ENCODE measurements at places on chromosomes 16 and 17.
A peak's percentile ranks its signal among the peaks of the same experiment; 100 is the strongest.

DNA sequence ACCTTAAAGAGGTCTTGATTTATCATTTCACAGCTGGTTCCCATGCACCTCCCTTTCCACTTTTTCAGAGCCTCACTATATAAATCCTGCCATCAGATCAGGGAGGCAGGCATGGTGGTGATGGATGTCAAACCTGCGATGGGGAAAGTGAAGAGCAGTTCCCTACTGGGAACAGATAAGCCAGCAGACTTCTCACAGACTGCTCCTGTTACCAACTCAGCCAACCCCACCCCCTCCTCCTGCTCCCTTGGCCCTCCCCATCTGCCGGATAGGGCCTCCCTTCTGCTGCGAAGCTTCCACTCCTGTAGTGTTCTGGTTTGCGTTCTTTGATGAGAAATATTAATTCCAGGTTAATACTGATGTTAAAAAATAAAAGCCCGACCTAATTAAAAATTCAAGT lies 232.1 kb downstream of the STX8 start:
- no peak for DNase-seq

DNA sequence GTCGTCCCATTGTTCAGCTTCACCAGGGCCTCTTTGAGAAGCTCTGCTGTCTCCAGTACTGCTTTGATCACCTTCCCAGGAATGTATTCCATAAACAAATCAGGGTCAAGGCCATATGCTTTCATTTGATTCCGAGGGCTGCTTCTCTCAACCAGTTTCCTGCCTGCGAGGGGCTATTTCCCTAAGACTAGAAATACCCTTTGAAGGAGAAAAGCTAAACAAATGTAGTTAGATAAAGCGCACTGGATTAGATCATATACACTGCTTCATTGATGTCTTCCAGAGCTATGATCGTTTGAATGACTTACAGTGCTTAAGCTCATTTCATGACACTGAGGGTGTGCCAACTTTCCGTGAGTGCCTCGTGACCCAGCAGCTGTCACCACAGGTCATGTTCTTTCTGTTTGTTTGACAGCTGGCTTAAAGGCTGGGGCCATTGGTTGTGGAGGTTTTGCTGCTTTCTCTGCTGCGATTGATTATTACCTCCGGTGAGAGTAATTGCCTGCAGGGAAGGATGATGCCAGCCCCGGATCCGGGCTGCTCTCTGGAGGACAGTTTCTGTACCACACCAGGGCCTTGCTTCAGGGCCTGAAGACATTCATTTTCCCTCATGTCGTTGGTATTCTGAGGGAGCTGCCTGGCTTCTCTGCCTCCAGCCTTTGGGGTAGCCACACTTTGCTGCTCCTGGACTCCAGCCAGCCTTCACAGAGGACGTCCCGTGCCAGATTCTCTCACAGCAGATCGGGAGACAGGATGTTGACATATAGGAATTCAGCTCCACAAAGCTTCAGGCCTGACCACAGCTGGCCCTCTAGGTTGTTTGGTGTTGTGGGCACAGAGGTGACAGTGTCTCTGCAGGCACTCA lies 3.9 kb downstream of the TIMM22 start:
- no peak for DNase-seq

GRCh38 chr17:61389670-61390478 lies 9.8 kb upstream of the TBX2 start:
- no peak for DNase-seq

DNA sequence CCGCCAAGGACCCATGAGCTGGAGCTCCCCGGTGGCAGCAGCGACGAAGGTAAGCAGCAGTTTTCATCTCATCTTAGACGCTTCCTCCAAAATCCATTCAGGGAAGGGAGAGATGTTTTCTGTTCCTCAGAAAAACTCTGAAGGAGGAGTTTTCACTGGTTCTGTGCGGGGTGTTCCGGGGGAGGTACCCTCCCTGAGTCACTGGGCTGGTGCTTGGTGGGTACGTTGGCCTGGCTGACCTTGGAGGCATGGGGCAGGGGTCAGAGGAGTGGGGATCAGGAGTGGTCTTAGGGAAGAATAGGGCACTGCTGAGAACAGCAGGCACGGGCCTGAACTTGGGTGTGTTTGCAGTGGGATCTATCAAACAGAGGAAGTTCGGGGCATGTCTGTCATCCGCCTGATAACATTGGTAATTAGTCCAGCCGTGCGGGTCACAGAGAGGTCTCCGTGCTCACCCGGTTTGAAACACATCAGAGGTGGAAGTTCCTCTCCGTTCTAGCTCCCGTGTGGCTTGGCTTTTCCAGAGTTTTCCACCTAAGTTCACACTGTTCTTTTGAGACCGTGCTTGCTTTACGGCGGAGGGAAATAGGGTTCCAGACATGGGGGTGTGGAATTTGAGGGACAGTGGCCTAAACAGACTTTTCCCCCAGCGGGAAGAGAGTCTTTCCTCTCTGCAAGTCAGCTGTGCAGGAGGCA lies 59.6 kb upstream of the CIBAR2 start:
- DNase-seq = no peak

- DNase-seq = no peak
These were observed 20.2 kb downstream of the AP2B1 start for GRCh38 chr17:35607239-35607847.

DNA sequence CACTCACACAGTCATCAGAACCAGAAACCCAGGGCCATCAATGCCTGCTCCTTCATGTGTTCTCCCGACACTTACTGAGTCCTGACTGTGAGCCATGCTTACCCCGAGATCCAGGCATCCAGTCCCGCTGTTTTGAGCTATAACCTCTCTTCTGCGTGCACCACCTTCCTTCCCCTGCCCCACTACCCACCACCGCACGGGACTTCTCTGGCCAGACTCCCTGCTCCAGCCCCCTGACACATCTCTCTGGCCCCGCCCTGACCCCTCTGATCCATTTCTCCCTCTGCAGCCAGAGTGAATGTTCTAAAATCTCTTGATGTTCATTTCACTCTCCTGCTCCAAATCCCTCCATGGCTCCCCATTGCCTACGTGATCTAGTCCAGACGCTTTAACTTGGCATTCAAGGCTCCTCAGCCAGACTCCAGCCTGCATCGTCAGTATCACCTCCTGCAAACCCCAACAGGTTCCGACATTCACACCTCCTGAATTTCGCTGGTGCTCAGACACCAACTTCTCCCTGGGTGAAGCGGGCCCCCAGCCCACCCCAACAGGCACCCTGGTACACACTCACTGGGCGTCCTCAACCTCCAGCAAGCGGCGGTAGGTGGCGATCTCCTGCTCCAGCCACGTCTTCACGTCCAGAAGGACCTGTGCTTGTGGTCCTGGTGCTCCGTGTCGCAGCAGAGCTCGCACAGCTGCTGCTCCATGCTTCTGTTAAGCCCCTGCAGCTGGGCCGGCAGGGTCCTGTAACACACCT lies 3.1 kb upstream of the KRT17 start:
- no peak for DNase-seq

- DNase-seq = no peak
These were observed 236.7 kb upstream of the TOX3 start for GRCh38 chr16:52783616-52784015.

- DNase-seq = no peak
These were observed 70.4 kb downstream of the ZDHHC7 start for GRCh38 chr16:84940670-84941551.

DNA sequence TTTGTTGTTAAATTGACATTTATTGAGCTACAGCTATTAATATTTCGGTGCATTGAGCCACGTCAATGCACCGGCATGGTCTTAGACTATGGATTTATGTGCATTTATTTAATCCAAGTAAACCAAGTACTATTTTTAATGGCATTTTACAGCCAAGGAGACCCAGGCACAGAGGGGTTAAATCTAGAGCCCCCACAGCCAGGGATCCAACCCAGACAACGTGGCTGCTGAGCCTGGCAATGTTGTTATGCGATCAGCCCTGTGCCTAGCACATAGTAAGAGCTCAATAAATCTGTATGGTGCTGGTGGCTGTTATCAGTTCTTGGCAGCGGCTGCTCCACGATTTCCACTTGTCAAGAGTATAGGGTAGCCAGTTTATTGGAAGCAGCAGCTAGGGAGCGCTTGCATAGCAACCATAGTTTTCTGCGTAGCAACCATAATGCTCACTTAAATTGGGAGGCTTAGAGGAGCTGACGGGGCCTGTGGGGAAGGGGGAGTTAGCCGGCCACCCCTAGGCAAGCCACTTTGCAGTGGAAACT lies 541 bp upstream of the RBBP6 start:
- no peak for DNase-seq

DNA sequence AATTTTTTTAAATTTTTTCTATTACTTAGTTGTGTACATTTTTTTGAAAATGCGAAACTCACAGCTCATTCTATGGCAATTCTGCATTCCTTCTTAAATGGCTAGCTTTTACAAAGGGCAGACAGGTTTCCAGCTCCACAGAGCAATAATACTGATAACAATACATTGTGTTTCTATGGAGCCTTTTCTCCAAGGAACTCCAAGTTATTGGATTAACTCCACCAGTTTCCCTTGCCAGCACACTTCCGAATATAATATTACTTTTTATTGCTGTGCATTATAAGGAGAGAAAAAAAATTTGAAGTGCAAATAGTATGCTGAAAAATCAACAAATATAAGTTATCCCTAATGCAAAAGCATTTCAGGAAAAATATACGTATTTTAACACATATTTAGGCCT lies 127.5 kb upstream of the PSMD7 start:
- no peak for DNase-seq

- DNase-seq = peak; percentile 77
These were observed 135.2 kb upstream of the HS3ST3A1 start for GRCh38 chr17:13736916-13737315.

- DNase-seq = no peak
These were observed 2.6 kb upstream of the AKAP1 start for GRCh38 chr17:57082441-57082840.

DNA sequence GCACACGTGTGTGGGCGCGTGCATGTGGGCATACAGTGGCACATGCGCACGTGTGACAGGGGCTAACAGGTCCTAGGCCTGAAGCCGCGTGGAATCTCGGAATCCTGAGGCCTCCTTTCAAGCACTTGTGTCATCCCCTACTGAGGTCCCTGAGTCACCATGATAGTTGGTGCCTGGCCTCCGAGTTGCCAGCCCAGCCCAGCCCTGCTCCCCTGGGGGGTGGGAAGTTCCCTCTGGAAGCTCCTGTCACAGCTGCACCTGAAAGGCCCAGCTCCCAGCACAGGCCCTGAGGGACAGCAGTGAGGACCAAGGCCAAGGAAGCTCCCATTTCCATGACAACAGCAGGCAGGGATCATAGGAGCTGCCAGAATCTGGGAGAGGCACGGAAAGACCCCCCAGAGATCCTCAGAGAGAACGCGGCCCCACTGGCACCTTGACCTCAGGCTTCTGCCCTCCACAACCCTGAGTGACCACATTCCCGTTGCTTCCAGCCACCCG lies 35.4 kb upstream of the ENPP7 start:
- DNase-seq = no peak

DNA sequence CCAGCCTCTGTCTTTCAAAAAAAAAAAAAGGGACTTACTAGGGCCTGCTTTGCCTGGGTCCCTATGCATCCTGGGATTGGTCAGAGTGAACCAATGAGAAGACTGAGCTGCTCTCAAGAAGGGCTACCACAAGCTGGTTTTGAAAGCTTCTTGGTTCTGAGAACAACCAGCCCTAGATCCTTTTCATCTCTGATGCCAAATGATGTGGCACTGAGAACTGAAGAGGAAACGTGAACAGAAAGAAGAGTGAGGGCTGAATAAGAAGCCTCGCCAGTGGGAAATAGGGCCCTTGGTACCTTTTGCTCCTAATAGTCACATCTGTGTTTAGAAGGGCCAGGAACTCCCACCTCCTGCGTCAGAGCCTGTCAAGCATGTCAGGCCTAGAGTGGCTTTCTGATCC lies 10.7 kb downstream of the TACO1 start:
- no peak for DNase-seq

- DNase-seq = no peak
These were observed 43.5 kb downstream of the MAP1LC3B start for GRCh38 chr16:87435372-87436224.

GRCh38 chr16:15461376-15461775 lies 27.0 kb downstream of the BMERB1 start:
- DNase-seq = no peak

DNA sequence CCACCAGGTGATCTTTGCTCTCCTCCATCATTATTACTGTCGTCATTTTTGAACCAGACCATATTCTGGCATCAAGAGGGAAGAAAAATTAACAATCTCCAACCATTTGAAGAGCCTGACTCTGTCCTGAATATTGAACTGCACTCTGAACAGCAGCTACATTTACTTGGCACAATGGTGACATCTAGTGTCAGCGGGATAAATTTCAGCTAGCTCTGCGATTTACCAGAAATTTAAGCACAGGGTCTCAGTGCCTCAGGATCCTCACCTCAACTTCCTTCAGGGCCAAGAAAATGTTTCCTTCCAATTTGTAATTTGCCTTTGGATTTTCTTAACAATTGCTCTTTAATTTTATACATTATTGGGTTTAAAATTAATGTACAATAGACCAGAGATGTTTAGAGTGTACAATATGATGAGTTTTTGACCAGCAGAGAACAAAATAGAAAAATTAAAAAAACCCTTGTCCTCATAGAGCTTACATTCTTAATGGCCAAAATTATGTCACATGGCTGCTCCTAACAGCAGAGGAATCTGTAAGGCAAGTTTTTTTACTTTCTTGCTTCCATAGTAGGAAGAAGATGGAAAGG lies 10.7 kb upstream of the ZNF19 start:
- DNase-seq = no peak

DNA sequence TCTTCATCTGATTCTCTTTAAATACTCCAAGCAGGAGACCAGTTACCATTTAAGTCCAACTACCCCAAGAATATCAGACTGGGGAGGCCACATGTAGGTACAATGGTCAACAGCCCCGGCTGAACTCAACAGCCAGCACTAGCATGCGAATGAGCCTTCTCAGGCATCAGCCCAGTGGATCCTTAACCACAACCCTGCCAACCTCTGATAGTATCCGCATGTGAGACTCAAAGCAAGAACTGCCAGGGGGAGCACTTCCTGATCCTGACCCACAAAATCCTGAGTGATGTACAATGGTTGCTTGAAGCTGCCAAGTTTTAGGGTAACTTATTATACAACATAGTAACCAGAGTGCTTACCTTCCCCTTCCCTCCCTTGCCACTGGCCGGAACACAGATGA lies 4.0 kb downstream of the PYY start:
- no peak for DNase-seq

GRCh38 chr17:27049104-27049784 lies 244.7 kb upstream of the WSB1 start:
- no peak for DNase-seq

- DNase-seq = no peak
These were observed 9.8 kb upstream of the TMEM92 start for GRCh38 chr17:50264263-50265113.

DNA sequence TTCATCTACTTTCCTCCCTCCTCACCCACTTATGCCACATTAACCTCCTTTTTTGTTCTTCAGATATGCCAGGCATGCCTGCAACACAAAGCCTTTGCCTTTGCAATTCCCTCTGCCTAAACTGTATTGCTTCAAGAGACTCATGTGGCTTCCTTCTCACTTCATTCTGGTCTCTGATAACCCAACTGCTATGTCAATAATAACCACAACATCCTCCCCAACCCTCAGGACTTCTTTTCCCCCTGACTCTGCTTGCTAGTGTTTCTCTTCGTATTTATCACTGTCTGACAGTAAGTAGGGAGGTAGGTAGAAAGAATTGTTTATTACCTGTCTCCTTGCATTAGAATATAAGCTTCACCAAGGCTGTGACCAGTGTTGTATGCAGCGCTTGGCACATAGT lies 22.4 kb downstream of the RBL2 start:
- no peak for DNase-seq

- no peak for DNase-seq
These were observed 473 bp downstream of the SUPT6H start for GRCh38 chr17:28662527-28662829.

- DNase-seq = no peak
These were observed 25.5 kb downstream of the BAIAP2 start for GRCh38 chr17:81060416-81060815.

Data from esophagus muscularis mucosa (tissue), 4 donors.